Daoy (cell line): ENCODE measurements at places on chromosomes 2 and 18. TPM values are rescaled to one million over a fixed set of nuclear protein-coding genes. Genes with fewer than 3 reads are reported as not detected.
A peak's percentile ranks its signal among the peaks of the same experiment; 100 is the strongest.

PRKD3 gene
- 70.6 and 102 TPM in 2 replicates for total RNA-seq

OSBPL6 gene
- total RNA-seq, result 3.8 and 4.5 TPM in 2 replicates

DSG1 gene
- total RNA-seq, result not detected in 2 replicates

ADD2 gene
- 15.6 and 23.3 TPM in 2 replicates for total RNA-seq

SLC19A3 gene
- total RNA-seq, result 0.63 and 1.2 TPM in 2 replicates

CDK15 gene
- 7.3 and 14.9 TPM in 2 replicates for total RNA-seq

C2orf80 gene
- not detected in 2 replicates for total RNA-seq

DSC1 gene
- not detected in 2 replicates for total RNA-seq

SH3RF3 gene
- 3.0 and 3.3 TPM in 2 replicates for total RNA-seq

FHOD3 gene
- total RNA-seq, result 16.3 and 17.8 TPM in 2 replicates

KCNJ13 gene
- total RNA-seq, result not detected in 2 replicates

DNA sequence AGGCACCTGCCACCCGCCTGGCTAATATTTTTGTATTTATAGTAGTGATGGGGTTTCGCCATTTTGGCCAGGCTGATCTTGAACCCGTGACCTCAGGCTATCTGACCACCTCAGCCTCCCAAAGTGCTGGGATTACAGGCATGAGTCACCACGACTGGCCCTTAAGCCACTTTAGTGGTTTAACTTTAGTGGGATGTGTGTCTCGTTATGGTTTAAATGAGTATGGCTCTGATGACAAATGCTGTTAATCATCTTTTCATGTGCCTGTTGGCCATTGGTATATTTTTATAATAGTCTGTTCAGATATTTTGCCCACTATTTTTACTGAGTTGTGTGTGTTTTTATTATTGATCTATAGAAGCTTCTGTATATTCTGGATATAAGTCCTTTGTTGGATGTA lies 205.9 kb downstream of the MYO1B start:
- DNase-seq, result no peak

DNA sequence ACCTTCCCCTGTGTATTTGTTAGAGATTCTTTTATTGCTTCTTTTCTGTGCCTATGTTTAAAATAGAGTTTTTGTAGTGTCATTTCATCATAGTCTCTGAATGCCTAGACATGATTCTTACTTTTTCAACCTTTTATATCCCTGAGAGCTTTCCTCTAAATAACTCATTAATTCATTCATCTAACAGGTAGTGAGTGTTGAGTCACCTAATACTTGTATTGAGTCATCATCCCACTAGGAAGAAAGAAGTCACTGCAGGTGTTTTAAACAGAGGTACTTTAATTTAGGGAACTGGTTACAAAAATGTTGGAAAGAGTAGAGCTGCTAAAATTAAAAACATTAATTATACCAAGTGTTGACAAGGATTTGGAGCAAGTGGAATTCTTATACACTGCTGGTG lies 18.5 kb upstream of the NMS start:
- no peak for DNase-seq

DNA sequence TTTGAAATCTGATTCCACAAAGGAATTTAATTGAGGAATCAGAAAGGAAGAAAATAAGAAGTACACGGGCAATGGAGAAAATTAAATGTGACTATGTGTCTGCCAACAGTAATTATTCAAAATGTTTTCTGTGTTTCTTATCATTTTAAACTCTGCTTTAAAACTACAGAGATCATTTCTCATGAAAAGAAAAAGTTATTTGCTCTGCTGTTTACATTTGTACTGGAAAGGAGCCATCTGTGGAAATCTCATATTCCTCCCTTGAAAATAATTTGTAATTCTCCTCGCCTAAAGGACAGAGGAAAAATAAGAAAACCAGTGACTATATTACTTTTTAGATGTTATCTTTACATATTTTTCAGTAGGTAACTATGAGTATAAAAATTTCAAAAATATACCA lies 181.9 kb upstream of the MEIS1 start:
- no peak for DNase-seq

- no peak for DNase-seq
Measured at GRCh38 chr2:111017909-111018308, 102.8 kb upstream of the BCL2L11 start.

GRCh38 chr2:198220763-198221610 lies 416.6 kb downstream of the PLCL1 start:
- DNase-seq, result no peak

DNA sequence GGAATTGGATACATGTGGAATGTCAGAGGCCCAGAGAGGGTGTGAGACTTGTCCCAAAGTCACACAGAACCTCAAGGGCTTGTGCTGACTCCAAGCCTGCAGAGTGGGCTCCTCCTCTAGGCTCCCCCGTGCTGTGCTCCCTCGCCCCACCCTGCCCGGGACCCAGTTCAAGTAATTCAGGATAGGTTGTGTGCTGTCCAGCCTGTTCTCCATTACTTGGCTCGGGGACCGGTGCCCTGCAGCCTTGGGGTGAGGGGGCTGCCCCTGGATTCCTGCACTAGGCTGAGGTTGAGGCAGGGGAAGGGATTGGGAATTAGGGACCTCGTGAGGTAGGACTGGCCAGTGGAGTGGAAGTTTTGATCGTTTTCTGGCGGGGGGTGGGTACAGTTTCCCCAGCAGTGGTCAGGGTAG lies 2.8 kb downstream of the CTDSP1 start:
- DNase-seq, result no peak

- DNase-seq, result no peak
Measured at GRCh38 chr2:216306868-216307267, 65.4 kb downstream of the MARCHF4 start.

GRCh38 chr18:10265560-10266333 lies 188.7 kb upstream of the APCDD1 start:
- no peak for DNase-seq

DNA sequence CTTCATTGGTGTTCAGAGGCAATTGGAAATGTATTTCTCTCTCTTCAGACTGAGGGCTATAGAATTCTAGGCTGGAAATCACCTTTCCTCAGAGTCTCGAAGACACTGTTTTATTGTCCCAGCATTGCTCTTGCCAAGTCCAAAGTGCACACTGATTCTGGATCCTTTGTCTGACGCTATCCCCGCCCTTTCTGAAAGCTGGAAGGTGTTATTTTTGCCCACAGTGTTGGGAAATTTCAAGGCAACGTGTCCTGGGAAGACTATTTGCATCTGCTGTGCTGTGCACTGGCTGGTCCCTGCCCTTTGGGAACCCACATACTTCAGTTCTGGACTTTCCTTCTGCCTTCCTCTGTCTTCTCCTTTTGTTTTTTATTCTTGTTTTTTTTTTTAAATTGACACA lies 190.8 kb downstream of the SH3BP4 start:
- no peak for DNase-seq

- DNase-seq, result no peak
Measured at GRCh38 chr18:24875286-24875685, 414.8 kb downstream of the HRH4 start.

DNA sequence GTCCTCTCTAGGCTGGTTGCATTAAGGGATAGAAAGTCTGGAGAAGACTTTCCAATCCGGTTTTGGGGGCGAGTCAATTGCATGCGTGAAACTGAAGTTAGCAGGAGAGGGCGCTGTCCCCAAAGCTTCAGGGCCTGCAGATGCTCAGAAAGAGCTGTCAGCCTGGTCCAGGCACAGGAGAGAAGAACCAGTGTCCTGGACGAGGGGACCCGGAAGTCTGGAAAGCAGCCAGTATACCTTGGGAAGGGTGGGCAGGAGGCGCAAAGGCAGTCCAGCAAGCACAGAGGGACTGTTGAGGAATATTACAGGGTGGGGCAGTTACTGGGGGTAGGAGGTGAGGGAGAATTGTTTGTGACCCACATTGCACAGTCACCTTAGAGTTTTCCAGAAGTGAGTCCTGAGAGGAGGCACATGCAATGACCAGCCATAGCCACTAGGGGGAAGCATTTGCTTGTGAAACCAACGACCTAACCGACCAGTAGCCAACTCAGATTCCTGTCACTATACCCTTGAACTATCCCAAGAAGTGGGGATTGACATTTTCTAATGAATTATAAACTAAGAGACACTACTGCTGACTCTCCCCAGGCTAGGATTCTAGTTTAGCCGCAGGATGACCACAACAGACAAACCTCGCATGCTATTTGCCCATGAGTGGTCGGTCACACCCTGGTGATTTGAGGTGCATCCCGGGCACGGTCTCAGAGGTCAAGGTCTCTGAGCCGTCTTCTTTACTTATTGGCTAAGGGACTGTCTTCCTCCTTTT lies 172.8 kb downstream of the RDH14 start:
- peak; percentile 66 for DNase-seq

- DNase-seq, result peak; percentile 72
Measured at GRCh38 chr2:226002438-226002837, 602.9 kb downstream of the NYAP2 start.

DNA sequence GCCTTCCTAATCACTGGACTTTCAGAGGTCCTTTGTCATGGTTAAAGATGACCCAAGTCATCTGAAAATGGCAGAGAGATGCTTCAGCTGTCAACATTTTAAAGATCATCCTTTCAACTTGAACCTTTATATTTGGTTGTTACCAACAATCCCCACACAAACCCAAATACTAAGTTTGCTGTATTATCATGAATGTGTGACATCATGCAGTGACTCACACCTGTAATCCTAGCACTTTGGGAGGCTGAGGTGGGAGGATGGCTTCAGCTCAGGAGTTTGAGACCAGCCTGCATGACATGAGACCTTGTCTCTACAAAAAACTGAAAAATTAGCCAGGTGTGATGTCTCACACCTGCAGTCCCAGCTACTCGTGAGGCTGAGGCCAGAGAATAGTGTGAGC lies 55.2 kb upstream of the NRP2 start:
- DNase-seq, result peak; percentile 33

DNA sequence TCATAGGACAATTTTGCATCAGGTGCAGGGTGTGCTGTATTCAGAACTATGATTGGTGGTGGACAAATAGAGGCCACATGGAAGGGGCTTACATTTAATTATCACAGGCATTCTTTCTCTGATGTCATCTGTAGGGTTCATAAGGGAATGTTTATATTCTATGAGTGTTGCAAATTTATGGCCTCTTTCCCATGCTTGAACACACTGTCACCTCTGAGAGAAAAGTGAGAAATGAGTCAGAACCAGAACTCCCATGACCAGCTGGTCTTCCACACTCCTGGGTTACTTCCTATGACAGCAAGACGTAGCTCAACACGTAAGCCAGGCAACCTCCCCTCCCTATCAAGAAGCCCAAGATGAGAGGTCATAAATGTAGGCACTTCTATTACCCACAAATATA lies 310.8 kb downstream of the PIEZO2 start:
- peak; percentile 7 for DNase-seq

DNA sequence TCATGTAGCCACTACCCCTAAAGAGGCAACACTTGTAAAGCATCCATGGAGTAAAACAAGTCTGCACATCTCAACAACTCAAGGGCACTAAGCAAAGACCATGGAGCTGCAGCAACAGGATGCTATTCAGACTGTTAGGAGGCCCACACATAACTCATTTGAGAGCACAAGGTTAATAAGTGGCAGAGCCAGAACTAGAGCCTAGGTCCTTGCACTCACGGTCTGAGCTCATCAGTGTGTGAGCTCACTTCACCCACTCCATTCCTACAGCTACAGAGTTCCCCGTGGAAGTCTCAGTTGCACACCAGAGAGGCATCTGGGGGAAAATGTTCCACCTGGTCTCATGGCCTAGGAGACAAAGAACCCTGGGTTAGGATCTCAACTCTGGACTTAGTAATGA lies 35.0 kb downstream of the TTC32 start:
- no peak for DNase-seq

DNA sequence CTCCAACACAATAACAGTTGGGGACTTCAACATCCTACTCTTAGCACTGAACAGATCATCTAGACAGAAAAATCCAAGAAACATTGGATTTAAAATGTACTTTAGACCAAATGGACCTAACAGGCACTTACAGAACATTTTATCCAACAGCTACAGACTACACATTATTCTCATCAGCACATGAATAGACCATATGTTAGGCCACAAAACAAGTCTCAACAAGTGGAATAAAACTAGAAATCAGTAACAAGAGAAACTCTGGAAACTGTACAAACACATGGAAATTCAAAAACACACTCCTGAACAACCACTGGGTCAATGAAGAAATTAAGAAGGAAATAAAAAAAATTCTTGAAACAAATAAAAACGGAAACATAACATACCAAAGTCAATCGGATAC lies 117.5 kb downstream of the ACVR1 start:
- no peak for DNase-seq

GRCh38 chr2:10208736-10209135 lies 86.2 kb downstream of the RRM2 start:
- DNase-seq, result no peak

GRCh38 chr2:55519938-55520885 lies 694 bp downstream of the CFAP36 start:
- peak; percentile 37 for DNase-seq

GRCh38 chr18:60506682-60507081 lies 134.1 kb upstream of the MC4R start:
- no peak for DNase-seq

DNA sequence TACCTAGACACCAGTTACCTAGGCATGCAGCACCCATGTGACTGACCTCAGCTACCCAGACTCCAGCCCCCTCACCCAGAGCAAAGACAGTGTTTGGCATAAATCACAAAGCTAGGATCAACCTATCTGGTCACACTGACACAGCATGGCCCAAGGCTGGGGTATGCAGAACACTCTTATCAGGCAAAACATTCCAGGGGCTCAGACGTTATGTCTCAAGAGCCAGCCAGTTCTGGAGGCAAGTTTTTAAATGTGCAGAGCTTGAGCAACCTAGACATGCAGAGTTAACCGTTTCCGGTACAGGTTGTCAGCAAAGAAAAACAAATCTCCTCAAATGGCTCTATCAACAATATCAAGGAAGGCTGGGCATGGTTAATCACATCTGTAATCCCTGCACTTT lies 92.8 kb downstream of the AP1S3 start:
- peak; percentile 6 for DNase-seq
